ENCODE measurements at places on chromosomes 1 and 21.
A peak's percentile ranks its signal among the peaks of the same experiment; 100 is the strongest.

DNA sequence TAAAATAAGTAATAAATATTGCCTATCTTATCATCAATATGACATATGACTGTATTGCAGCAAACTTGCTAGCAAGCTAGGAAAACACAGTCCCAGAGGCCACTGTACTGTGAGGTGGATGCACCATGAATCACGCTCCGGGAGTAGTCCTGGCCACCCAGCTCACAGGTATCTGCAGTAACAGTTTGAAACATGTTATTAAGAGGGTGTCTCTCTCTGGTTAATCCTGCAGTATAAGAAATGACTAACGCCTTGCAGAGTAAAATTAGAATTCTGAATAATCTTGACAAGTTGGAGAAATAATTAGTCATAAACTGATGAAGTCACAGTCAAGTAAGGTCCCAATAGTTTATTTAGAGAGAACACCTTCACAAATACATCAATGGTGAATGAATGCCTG lies 34.0 kb upstream of the DPT start:
- DNase-seq = no peak

GRCh38 chr1:91831132-91831930 lies 54.6 kb downstream of the TGFBR3 start:
- DNase-seq = no peak

- no peak for DNase-seq
These were observed 174.2 kb downstream of the RUNX1 start for GRCh38 chr21:34874684-34875513.

- DNase-seq = peak; percentile 18
These were observed 21.7 kb upstream of the LSS start for GRCh38 chr21:46250146-46250725.

DNA sequence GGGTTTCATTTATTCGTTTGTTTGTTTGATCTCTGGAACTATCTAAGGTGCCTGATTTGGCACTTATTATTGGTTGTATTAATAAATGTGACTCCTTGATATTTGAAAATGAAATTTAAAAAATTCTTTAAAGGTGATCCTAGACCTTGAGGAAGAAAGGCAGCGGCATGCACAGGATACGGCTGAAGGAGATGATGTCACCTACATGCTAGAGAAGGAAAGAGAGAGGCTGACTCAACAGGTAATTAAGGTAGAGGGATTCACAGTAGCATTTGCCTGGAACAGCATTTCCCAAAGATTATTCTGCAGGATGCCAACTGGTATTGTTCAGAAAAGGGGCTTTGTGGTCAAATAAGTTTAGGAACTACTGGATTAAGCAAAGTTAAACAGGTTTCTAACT lies 54.4 kb upstream of the WNT2B start:
- no peak for DNase-seq

- no peak for DNase-seq
These were observed 220.5 kb upstream of the B3GALT2 start for GRCh38 chr1:193406901-193407300.

GRCh38 chr1:54016343-54017282 lies 1.4 kb downstream of the LDLRAD1 start:
- no peak for DNase-seq

DNA sequence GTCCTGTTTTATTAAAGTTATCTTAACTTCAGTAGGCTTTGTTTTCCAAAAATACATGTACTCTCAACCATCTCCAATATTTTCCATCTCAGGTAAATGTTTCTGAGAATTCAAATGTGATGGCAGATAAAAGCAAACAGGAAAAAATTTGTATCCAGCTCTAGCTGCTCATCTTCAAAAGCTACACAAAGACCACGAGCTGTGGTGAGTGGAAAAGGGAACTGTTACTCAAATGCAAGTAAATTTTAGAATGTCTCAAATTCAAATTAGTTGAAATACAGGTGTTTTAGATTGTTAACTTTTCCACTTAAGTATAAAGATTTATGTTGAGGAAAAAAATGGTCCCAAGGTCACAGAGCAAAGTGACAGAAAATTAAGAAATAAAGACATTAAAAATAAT lies 216.0 kb downstream of the SLC45A1 start:
- DNase-seq = no peak

DNA sequence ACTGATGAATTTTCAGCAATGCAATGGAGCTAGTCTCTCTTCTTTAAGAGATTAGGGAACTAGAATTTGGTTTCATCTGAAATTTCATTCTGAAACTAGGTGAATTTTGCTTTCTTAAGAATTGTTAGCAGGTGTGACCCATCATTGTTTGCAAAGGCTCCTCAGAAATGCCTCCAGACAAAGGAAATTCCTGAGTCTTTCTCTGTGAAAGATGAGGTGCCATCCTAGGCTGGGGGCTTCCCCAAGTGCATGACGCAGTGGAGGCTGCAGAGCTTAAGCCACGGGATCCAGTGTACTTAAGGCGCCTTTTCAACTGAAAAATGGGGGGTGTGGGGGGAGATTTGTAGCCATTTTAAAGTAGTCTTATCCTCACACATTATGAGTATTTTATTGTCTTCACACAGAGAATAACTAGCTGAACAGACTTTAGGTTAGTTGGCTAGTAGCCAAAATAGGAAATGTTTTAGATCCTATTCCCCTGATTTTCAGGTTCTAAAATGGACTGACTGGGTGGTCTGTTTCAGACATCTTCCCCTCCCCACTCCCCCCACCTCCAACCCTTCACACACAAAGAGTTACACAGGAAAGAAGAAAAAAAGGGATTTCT lies 202.0 kb downstream of the NFIA start:
- no peak for DNase-seq

DNA sequence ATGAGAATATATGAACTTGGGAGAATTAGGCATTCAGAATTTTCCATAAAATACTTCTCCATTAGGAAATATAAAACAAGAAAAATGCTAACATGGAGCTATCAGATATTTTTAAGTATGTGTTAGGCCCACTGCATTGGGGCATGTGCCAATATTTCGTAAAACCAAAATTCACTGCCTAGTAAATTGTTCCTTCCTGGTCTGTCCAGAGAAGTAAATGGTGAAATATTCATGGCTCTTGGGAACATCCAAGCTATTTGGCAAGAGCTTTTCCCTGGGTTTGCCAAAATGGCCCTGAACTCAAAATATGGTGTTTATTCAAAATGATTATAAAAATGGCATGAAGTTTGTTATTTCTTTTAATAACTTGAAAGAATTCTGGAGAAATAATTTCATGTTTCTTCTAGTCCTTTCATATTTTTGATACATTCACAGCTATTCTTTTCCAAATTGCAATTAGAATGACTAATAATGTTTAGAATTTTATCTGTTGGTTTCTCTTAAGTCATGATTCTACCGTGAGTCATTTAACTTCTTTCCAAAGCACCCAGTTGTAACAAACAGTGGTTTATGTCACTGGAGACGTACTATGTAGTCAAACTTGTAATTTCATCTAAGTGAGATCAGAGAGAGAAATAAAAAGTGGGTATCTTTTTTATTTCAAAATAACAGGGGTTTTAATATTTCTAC lies 25.7 kb upstream of the SLC19A2 start:
- no peak for DNase-seq

DNA sequence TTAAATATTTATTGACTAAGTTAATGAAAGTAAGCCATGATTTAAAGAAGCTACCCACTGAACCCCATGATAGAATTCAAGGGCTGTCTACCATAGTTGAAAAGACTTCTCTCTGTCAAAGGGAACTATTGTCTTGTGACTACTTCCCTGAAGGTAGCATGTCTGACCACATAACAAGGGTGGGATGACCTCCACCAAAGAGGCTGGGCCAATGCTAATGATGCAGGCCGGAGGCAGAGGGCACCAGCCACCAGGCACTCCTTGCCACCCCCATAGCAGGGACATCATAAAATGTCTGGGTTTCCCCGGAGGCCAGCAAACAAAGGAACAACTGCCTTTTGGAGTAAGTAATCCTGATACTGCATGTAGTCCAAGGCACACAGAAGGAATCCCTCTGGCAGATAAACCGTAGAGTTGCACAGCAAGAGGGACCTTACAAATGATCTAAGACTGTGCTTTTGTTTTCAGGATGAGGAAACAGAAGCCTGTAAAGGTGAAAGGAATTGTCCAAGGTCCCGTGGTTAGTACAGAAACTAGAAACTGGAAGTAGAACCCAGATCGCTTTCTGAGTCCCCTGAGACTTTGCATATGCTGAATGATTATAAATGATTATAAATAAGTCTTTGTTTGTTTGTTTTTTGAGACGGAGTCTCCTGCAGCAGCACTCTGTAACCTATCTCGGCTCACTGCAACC lies 33.5 kb upstream of the ITPKB start:
- no peak for DNase-seq

- no peak for DNase-seq
These were observed 4.9 kb downstream of the MOB3C start for GRCh38 chr1:46611691-46612221.

GRCh38 chr21:46393941-46394594 lies 64.6 kb upstream of the DIP2A start:
- no peak for DNase-seq

GRCh38 chr1:98468111-98468717 lies 193.3 kb upstream of the SNX7 start:
- DNase-seq = peak; percentile 53

GRCh38 chr1:86423873-86424272 lies at the start of gene CLCA2:
CLCA2 (plus strand) TSS chr1:86424171; CDS start chr1:86424248, 77 bp downstream.
- DNase-seq = no peak

DNA sequence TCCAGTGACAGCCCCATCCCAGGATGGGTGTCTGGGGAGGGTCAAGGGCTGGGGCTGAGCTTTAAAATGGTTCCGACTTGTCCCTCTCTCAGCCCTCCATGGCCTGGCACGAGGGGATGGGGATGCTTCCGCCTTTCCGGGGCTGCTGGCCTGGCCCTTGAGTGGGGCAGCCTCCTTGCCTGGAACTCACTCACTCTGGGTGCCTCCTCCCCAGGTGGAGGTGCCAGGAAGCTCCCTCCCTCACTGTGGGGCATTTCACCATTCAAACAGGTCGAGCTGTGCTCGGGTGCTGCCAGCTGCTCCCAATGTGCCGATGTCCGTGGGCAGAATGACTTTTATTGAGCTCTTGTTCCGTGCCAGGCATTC lies 24.2 kb downstream of the PCSK9 start:
- no peak for DNase-seq

GRCh38 chr1:240029418-240029817 lies 62.3 kb upstream of the FMN2 start:
- DNase-seq = no peak

DNA sequence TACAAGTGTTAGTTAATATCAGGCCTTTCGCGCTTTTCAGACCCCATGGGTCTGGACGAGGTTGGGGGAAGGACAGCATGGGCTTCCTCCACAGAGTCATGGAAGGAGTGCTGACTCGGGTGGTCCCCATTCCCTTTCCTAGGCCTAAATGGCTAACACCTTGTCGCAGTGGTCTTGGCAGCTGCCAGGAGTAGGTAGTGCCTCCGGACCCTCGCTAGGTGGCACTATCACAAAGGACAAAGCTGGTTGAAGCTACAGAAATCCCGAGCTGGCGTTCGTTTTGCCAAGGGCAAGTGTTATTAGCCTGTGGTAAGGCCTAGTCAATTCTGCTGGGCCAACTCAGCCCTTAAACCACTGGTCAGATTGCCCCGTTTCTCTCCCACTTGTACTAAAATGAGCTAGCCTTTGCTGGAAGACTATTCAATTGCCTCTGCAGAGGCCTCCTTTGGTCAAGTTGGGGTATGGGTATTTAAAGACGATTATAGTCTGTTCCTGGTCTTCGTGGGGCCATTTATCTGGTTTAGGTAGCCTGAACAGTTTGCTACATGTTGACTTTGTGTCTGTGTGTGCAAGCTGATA lies 1.1 kb upstream of the UBE2Q1 start:
- peak; percentile 70 for DNase-seq

- DNase-seq = no peak
These were observed 128.7 kb downstream of the CRYAA start for GRCh38 chr21:43297391-43297981.

DNA sequence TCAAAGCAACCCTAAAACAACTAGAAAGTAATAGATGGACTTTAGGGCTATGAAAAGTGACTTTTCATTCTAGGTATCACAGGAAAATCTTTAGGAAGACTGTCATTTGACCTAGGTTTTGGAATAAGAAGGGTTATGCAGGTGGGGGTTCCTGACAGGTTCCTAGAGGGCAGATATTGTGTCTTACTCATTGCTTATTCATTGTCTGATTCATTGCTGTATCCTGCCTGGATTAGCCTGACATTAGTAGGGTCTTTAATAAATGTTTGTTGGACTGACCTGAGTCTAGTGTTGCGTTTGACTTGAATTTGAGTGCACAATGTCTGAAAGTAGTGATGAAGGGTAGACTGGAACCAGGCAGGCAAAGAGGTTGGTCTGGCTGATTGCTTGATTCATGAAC lies 6.0 kb downstream of the FNBP1L start:
- no peak for DNase-seq

GRCh38 chr1:46166521-46167462 lies 8.1 kb upstream of the TSPAN1 start:
- DNase-seq = peak; percentile 60

DNA sequence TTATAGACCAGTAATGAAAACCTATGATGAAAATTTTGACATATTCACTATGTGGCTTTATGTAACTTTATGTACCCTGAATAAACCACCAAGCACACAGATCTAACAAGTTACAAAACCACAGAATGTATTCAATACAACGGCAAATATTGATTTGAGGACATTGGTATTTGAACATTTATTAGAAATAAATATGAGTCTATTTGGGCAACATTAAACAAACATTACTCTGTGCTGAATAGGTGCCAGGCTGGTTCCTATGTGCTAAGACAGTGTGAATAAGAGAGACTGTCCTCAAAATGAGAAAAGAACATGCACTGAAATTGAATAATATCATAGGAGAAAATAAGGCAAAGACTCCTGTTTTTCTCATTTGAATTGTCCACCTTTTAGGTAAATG lies 1341.2 kb downstream of the PLA2G4A start:
- no peak for DNase-seq

- no peak for DNase-seq
These were observed 287.1 kb upstream of the AJAP1 start for GRCh38 chr1:4367230-4367777.

GRCh38 chr1:48947761-48948537 lies 171.3 kb upstream of the BEND5 start:
- DNase-seq = no peak

Data from CD4-positive, alpha-beta T cell (primary cell).